ENCODE measurements at places on chromosomes 2 and 18. TPM values are rescaled to one million over a fixed set of nuclear protein-coding genes. Genes with fewer than 3 reads are reported as not detected.

The KLHL30 gene
- total RNA-seq, result 0.34 TPM

The TTLL4 gene
- total RNA-seq, result 7.9 TPM

The IL1RL1 gene
- total RNA-seq, result 53.3 TPM

The ACVR1 gene
- total RNA-seq, result 20.5 TPM

The KYNU gene
- total RNA-seq, result 61.0 TPM

All from nasal cavity respiratory epithelium epithelial cell of viscerocranial mucosa (primary cell).